GM12878 (cell line): ENCODE measurements at places on chromosomes 12 and 14.

DNA sequence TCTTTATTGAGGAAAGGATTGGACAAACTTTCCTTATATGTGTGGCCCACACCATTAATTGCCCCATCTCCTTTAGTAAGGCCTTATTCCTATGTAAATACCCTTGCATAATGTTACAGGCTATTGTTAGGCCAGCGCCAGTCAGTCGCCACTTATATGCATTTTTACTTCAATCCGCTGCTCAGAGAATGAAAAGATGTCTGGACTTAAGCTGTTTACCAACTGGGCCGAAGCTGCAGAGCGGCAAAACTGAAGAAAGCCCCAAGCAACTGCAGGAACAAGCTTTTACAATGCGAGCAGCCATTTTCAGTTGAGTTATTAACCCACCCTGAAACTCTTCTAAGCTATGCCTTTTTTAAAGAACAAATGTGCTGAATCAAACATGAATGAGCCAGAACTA, 92.1 kb upstream of the OTX2 start:
- H3K36me3 ChIP-seq = no peaks in the 10 kb centered on the region
- no peak overlapping the region for H3K4me3 ChIP-seq
- no peaks in the 10 kb centered on the region; the same call in 1 of the 2 replicates for H3K27me3 ChIP-seq
- H3K4me1 ChIP-seq = no peaks in the 10 kb centered on the region

GRCh38 chr12:132400011-132400641, 70.7 kb upstream of the GALNT9 start:
- H3K4me1 ChIP-seq = no peaks in the 10 kb centered on the region
- no peak overlapping the region for H3K27ac ChIP-seq
- no peak for DNase-seq

DNA sequence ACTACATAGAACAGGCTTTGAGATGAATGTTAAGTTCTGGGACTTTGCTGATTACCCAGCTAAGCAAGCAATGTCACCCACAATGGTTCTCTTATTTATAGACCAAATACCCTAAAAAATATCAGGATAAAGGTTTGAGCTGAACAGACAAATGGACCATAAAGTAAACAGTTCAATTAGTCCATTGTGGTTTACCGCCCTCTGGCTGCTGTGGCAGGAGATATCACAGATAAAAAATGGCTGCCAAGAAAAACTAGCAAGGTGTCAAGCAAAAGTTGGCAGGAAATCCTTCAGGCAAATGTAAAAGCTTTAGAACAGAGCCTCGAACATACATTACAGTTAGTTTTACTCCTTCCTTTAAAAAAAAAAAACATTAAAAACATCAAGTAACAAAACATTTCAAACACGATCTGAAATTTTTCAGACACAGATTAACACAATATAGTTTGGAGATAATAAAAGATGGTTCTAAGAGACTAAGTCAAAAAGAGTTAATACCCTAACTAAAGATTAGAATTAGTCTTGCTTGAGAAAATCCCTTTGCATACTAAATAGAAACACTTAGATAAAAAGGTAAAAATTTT, 41.3 kb downstream of the MED13L start:
- no peaks in the 10 kb centered on the region for H3K36me3 ChIP-seq
- no peaks in the 10 kb centered on the region for H3K27me3 ChIP-seq
- no peak overlapping the region for H3K27ac ChIP-seq
- H3K4me3 ChIP-seq = no peak overlapping the region
- peak; percentile 16 for DNase-seq
- no peaks in the 10 kb centered on the region for H3K4me1 ChIP-seq

- peaks cover 6% of the 10 kb centered on the region for H3K4me1 ChIP-seq
- no peak for DNase-seq
- no peaks in the 10 kb centered on the region for H3K27me3 ChIP-seq
- no peak overlapping the region for H3K4me3 ChIP-seq
Observed at GRCh38 chr14:55353686-55354467, 57.8 kb downstream of the ATG14 start.

DNA sequence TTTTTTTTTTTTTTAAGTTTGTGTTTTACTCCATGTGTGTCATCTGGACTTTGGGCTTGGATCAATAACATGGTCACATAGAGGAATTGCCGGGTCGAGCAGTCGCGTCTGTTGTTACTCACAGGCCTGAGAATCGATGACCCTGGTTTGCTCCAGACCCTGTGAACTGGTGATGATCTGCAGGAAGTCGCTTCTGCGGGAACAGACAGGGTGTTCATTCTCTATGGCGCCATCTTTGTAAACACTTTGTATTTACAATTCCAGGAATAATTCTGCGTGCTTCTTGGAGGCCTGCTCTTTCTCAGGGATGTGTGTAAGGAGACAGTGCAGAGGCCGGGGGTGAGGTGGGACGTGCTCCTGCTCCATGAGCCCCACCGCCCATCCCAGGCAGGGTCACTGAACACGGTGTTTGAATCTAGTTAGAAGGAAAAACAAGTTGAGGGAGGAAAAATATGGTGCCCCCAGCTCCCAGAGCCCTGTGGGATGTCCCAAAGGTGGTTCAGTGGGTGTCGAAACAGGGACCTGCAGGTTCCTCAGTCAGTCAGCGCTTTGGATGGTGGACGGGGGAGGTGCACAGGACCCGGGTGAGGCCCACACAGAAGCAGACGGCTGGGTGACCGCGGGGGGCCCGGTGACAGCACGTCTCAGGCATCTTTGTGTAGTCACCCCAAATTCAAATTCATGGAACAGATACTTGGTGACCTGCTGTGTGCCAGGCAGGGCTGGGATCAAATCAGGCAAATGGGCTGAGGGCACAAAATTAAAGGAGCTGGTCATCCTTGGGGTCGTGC, 58.8 kb downstream of the ADGRD1 start:
- H3K27ac ChIP-seq = no peak overlapping the region
- H3K4me3 ChIP-seq = no peak overlapping the region
- DNase-seq = no peak
- H3K36me3 ChIP-seq = no peaks in the 10 kb centered on the region
- H3K27me3 ChIP-seq = no peaks in the 10 kb centered on the region
- no peaks in the 10 kb centered on the region for H3K4me1 ChIP-seq
